ENCODE measurements at places on chromosomes 1 and 21.

- no peak for DNase-seq
Observed at GRCh38 chr21:17442165-17442564, 70.7 kb upstream of the CXADR start.

- DNase-seq: no peak
Observed at GRCh38 chr1:172398193-172398592, 22.3 kb upstream of the C1orf105 start.

GRCh38 chr1:240967070-240967724, 355.2 kb upstream of the GREM2 start:
- no peak for DNase-seq

- peak; percentile 18 for DNase-seq
Observed at GRCh38 chr1:207962716-207963426, 51.9 kb upstream of the CD34 start.

DNA sequence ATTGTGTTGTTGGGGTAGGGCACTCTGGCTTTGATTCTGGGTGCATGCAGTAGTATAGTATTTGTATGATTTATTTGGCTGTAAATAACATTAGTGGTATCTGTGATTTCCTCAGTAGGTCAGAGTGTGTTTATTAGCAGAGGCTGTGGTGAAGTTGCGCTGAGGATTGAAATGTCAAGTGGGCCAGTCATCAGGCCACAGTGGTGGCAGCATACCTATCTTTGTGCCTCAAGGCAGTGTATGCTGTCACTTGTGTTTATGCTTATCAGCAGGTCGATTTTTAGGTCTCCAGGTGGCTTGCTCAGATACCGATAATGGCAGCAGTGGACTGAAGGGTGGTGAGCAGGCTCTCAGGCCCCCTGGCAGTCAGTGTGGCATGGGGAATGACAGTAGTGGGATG, 11.3 kb downstream of the LY9 start:
- DNase-seq: no peak

- DNase-seq: no peak
Observed at GRCh38 chr1:165958306-165958705, 130.9 kb downstream of the UCK2 start.

DNA sequence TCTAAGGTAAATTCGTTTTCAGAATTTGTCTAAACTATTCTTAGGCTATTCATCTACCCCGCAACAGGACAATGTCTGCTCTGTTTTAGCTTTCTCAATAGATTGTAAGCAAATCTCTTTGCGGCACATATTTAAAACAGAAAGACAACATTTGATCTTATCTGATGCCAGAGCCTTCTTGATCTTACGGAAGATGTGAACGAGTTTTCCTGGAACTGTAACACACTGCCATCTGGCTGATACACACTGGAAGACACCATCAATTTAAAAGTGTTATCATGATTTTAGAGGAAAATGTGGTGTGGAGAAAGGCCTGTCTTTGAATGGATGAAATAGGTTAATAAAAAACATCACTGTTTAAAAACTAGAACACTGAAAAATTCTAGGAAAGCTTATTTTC, 36.1 kb downstream of the COA6 start:
- no peak for DNase-seq

DNA sequence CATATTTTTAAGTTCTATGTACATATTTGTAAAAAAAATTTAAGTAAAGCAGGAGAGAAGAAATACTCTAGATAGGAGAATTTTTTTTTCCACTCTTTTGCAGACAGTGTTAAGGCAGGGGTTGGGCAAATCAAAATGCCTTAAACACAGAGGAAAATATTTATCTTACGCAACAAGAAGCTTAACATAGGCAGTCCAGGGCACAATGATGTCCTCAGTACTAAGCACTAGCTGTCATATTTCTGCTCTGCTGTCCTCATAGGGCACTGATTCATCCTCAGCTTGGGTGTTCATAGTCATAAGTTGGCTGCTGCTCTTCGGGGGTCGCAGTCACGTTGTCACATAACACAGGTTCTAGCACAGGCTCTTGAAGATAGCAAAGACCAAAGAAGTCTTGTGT, 247.4 kb downstream of the PTBP2 start:
- DNase-seq: no peak

GRCh38 chr21:43989401-43989800, 22.7 kb upstream of the TRAPPC10 start:
- no peak for DNase-seq

GRCh38 chr21:37460196-37460595, 93.6 kb downstream of the DYRK1A start:
- DNase-seq: no peak

DNA sequence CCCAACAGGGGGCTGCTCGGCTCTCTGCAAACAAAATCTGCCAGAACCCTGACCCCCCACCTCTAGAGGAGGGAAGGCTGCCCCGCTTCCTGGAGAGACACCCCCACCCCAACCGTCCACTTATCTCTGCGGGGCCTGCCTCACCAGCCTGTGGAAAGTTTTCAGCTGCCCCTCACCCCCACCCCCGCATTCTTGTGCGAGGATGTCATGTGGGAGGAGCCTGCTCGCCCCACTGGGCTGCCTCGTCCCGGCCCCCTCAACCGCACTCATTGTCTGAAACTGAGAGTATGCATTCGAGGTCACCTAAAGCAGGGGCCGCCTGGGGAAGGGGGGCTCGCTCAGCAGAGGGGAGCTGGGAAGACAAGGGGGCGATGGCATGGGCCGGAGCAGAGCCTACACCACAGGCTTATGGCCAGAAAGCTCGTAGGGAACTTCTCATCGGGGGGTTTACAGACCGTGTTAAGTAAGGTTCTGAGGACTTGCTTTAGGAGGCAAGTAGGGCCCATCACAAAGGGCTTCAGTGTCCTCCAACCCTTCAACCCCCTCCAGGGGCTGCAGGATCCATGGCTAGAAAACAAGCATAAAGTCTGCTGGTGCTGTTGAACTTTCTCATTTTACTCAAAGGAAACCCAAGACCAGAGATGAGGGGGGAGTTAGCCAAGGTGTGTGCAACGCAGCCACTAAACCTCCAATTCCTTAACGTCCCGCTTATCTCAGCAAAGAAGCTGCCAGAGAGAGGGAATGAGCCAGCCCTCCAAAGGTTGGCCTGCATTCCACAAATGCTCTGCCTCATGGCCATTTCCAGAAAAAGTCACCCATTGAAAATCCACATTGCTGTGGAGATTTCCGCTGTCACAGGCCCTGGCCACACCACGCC, 9.4 kb downstream of the EPHA2 start:
- DNase-seq: peak; percentile 65

DNA sequence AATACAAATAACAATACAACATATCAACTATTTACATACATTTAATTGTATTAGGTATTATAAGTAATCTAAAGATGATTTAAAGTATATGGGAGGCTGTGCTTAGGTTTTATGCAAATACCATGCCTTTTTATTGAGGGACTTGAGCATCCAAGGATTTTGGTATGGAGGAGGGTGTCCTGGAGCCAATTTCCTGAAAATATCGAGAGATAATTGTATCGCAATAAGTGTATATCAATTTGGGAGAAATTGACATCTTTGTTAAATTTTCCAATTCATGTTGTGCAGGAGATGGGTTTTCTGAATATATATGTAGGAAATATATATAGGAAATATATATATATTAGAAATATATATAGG, 63.5 kb downstream of the ATP1A1 start:
- DNase-seq: no peak

- DNase-seq: no peak
Observed at GRCh38 chr1:111963985-111964738, 25.3 kb downstream of the KCND3 start.

- DNase-seq: no peak
Observed at GRCh38 chr21:36858320-36858957, 108.0 kb downstream of the HLCS start.

DNA sequence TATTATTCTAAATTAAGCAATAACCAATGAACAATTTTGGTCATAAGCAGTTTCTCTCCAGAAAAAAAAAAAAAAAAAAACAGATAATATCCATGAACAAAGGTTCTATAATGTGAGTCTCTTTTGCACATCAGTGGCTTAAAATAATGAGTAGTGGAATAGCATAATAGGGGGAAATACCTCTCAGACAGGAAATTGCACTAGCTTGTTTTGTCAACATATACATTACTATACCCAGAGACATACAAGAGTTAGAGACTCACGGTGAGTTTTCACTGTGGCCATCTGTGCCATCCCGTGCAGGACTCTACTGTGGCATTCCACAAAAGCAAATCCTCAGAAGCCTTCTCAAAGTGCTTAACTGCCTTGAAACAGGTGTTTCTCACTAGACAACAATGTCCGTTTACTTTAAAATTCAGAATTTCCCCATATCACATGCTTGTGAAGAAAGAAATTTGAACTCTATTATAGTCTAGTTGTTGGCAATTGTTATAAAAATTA, 697.9 kb downstream of the USP25 start:
- no peak for DNase-seq

DNA sequence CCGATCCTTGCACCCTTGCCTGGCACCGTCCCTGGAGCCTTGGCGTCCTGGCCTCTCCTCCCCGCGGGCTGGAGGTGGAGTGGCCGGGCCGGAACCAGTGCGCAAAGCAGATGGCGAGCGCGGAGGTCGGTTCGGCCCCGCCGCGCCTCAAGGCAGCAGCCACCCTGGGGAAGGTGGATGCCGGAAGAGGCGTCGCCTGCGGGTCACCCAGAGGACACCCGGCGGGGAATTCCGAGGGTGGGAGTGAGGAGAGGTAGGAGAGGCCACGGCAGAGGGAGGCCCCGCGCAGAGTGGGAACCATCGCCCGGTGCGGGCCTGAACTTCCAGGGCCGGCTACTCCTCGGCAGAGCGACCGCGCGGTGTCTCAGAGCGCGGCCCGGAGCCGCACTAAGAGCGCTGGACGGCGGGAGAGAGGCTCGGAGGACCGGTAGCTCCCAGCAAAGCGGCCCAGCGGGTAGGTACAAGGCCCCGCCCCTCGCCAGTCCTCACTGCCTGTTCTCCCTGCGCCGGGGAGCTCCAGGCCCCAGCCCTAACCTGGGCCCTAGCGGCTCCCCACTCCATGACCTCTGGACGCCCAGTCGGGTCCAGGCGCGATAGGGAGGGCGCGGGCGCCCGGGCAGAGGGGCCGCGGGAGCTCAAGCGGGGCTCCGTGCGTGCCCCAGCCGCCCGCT, at the start of gene RNF207:
Gene RNF207, plus strand, starts transcription at position 271 of the 671 bp plus-strand sequence. CDS start 417 bp downstream, outside the sequence.
- DNase-seq: no peak

Data from frontal cortex (tissue), 4 donors.